ENCODE measurements at places on chromosomes 2 and 18.

GRCh38 chr18:28459587-28459986 is 282.7 kb upstream of the CDH2 start:
- no peak for DNase-seq

DNA sequence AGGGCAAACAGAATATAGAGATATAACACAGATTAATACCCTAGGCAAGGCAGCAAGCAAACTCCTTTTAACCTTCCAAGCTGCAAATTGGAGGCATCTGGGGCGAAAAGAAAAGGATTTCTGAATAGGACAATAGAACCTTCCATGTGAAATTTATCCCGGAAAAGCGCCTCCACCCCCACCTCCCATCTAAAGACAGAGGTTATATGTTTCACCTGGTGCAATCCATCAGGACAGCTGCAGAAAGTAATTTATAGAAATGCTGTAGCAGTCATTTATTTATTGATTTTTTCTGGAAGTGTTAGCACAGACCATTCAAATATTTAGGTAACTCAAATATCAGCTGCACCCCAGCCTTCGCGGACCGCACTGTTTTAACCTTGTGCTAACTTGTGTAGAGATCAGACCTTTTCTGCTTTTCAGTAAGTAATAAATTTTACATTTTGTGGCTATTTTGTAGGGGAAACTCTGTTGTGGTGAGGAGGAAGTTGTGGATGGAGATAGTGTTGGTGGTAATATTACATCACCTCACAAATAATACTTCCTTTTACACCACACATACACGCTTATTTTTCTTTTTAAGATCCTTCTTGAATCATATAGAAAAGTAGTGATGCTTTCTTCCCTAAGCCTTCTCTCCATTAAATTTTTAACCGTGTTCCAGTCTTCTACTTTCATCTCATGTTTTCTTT is 919.3 kb upstream of the CDH2 start:
- peak; percentile 100 for DNase-seq

DNA sequence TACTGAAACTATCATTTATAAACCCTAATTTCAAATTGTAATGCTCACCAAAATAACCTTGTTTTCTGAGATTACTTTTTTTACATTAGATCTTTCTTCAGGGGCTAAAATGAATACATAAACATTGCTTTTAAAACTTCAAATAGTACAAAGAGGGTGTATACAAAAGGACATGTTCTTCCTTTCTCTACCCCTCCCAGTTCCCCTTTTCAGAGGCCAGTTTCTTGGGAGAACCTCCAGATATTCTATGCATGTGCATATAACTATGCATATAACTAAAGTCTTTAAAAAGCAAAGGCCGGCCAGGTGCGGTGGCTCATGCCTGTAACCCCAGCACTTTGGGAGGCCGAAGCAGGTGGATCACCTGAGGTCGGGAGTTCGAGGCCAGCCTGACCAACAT is 10.6 kb upstream of the FAM117B start:
- DNase-seq, result no peak

GRCh38 chr2:157848213-157848612 is 27.9 kb downstream of the ACVR1 start:
- DNase-seq, result no peak

GRCh38 chr2:173288561-173288960 is 66.1 kb upstream of the CDCA7 start:
- DNase-seq, result no peak

DNA sequence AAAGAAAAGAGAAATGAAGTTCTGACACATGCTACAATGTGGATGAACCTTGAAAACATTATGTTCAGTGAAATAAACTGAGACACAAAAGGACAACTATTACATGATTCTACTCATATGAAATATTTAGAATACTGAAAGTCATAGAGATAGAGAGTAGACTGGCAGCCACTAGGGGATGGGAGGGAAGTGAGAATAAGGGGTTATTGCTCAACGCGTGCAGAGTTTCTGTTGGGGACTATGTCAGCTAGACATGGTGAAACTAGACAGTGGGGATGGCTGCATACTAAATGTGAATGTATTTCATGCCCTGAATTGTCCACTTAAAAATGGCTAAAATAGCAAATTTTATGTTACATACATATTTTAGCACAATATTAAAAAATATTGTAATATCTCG is 108.7 kb upstream of the ATL2 start:
- DNase-seq, result no peak

- no peak for DNase-seq
Observed at GRCh38 chr2:227657199-227657845, 9.3 kb upstream of the SCYGR5 start.

DNA sequence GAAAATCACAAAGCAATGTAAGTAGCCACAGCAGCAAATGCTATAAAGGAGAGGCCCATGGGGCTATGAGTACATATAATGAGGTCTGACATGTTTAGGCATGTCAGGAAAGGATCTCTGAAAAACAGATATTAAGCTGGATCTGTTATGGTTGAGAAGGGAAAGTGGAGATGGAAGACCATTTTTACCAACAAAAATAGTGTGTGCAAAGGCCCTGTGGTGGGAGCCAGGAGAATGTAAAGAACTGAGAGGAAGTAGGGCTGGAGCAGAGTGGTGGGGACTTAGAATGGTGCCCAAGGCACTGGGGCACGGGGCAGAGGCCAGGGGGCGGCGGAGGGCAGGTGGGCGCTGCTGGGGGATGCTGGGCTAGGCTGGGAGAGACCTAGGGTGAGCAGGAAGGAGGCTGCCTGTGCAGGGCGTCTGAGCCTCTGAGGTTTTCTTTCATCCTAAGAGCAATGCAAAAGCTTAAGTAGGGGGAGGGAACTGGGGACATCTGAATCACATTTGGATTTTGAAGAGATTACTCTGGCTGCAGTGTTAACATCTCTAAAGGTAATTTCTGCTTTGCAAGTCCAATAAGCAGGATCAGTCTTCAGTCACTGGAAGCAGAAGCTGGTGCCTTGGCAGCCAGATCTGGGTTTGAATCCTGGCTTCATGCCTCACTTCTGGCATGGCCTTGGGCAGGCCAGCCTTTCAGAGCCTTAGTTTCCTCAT is 4.9 kb upstream of the AGFG1 start:
- no peak for DNase-seq

DNA sequence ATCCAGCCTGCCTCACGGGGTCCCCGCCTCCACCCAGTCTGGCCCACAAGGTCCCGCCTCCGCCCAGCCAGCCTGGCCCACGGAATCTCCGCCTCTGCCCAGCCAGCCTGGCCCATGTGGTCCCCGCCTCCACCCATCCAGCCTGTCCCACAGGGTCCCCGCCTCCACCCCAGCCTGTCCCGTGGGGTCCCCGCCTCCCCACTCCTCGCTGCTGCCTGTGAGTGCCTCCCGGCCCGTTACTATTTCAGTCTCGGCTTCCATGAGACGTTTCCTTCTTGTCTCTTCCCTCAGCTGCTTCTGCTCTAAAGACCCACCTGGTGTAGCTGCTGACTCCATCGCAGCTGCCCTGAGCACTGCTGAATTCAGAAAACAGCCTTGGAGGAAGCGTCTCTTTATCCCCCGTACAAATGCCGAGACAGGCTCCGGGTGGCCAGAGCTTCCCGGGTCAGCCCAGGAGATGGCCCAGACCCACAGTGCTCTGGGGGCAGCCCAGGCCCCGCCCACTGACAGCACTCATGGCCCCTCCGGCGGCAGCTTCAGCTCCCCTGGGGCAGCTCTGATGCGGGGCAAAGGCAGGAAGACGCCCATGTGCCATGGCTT is 69.8 kb downstream of the NFATC1 start:
- peak; percentile 50 for DNase-seq

DNA sequence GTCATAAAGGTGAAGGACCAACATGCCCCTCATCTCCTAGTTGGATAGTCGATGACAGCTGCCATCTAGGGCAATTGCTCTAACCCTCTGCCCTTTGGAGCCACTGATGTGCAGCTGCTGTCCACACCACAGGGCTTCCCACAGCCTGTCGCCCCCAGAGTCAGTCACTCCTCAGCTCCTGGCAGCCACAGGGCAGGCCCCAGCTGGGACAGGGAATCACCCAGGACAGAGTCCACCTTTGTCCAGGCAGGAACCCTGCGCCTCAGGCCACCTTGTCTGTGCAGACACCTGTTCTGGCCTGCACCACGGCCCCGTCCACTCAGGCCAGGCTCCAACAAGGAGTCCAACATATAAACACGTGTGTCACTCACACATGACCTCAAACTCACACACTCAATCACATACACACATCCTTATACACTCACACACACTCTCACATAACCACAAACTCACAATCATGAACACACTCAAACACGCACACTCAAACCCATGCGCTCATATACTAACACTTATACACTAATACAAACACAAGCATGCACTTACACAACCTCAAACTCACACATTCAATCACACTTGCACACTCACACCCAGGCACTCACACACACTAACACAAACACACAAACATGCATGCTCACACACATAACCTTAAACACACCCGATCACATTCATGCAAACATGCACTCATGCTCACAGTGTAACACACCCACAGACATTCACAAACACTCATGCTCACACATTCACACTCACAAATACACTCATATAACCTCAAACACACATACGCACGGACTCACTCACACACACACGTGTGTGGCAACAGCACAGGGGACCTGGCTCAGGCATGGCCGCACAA is 29.7 kb downstream of the HDAC4 start:
- no peak for DNase-seq

GRCh38 chr2:216044883-216045486 is 31.6 kb upstream of the MREG start:
- DNase-seq, result no peak

GRCh38 chr18:46222710-46223360 is 118.7 kb downstream of the HAUS1 start:
- DNase-seq, result no peak

GRCh38 chr18:30927517-30928075 is 114.9 kb downstream of the DSC3 start:
- no peak for DNase-seq

DNA sequence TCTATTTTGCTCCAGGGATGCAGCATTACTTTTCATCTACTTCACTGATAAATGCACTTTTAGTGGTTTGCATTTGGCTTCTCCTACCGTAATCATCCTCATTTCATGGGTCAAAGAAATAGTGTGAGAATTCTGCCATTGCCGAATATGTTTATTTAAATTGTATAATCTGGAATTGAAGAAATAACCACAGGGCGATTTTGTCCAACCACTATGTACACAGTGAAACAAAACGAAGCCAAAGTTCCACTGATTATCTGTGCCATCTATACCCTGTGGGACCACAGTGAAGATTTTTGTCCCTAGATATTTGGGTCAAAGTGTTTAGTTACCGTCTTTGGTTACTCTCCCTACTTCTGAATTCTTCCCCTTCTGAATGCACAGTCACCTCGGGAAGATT is 888.6 kb upstream of the NRXN1 start:
- no peak for DNase-seq

DNA sequence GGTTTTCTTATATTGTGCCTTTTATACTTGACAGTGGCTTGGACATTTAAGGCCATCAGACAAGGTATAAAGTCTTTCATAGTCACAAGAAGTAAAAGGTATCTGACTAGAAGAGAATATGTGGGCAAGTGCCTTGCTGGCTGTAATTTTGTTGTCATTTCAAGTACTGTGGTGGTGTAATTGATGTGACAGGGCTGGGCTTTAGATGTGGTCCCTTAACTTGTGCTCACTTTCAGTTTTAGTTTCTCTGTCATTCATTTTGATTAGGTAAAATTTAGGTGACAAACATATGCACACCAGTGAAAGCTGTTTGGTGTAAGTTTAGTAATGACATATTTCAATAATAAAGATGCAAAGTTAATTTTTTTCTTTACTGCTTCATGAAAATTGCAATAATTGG is 31.2 kb upstream of the TBR1 start:
- no peak for DNase-seq

DNA sequence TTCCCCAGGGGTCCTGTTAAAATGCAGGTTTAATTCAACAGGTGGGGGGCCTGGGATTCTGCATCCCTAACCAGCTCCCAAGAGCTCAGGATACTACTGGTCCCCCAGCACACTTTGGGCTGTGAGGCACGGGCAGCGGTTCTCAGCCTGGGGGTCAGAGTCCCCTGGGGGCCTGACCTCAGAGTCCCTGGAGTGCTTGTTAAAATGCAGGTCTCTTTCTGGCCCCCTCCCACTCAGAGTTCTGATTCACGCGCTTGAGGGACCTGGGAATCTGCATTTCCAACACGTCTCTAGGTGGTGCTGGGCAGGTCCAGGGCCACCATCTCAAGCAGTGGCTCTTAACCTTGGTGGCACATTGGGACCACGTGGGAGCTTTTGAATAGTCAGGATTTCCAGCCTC is 2.8 kb upstream of the OTOS start:
- DNase-seq, result no peak

GRCh38 chr18:12366784-12367183 is 10.2 kb downstream of the AFG3L2 start:
- no peak for DNase-seq

- DNase-seq, result peak; percentile 82
Observed at GRCh38 chr2:37631698-37632097, 39.7 kb downstream of the CDC42EP3 start.

GRCh38 chr18:77343846-77344510 is 94.3 kb downstream of the GALR1 start:
- peak; percentile 47 for DNase-seq

DNA sequence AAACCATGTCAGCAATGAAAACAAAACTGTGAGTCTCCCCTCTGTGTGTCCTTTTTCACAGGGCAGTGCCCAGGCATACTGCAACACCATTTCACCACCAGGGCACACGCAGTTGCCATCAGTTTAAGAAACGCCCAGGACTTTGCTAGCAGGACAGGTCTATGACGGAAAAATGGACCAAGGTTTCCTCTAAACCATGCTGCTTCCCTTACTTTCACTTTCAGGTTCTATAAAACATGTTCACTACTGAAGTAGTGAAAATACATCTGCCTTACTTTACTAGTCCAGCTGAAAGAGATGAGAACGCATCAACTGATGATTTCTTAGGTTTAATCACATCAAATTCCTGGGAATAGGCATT is 110.5 kb downstream of the TCF4 start:
- DNase-seq, result no peak

- no peak for DNase-seq
Observed at GRCh38 chr2:63736354-63736753, 105.3 kb upstream of the UGP2 start.

- DNase-seq, result no peak
Observed at GRCh38 chr2:51780353-51780752, 748.4 kb upstream of the NRXN1 start.

- no peak for DNase-seq
Observed at GRCh38 chr2:58051445-58051844, 4.8 kb downstream of the VRK2 start.

DNA sequence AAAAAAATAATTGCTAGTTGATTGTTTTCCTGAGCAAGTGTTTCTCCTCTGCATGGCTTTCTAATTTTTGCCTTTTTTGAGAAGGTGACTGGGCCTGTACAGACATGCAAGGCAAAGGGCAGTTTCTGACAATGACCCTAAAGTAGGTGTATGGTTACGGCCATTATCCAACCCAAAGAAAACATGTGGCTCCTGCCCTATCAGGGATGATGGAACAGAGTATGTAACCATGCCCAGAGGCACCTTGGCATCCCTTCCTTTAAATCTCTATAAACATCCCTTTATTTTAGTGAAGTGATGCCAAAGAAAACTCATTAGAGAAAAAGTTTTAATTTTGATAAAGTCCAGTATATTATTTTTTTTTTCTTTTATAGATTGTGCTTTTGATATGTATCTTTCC is 217.5 kb downstream of the LPIN1 start:
- DNase-seq, result no peak
